ENCODE measurements at places on chromosomes 11 and 22.

GRCh38 chr22:22404598-22405284 is 103.8 kb downstream of the ZNF280B start:
- DNase-seq, result no peak

- DNase-seq, result no peak
Observed at GRCh38 chr11:44312876-44313275, 2.9 kb upstream of the ALX4 start.

GRCh38 chr11:68756171-68756766 is 4.9 kb upstream of the TESMIN start:
- no peak for DNase-seq

DNA sequence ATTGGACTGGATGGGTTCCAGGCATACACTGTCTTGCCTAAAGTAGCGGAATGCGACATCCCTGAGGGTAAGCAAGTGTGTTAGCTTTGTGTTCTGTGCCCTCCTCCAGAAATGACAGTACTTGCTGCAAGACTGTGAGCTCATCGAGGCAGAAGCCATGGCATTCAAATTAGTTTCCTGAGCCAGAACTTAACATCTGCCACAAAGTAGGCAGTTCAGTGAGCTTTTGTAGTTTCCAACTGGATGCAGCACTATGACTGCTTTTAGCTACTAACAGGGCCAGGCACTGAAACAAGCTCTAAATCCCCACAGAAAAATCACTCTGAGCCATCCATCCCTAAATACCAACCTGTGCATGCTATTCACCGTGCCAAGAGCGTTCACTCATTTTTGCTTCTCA is 1.2 kb upstream of the FAR1 start:
- DNase-seq, result no peak

DNA sequence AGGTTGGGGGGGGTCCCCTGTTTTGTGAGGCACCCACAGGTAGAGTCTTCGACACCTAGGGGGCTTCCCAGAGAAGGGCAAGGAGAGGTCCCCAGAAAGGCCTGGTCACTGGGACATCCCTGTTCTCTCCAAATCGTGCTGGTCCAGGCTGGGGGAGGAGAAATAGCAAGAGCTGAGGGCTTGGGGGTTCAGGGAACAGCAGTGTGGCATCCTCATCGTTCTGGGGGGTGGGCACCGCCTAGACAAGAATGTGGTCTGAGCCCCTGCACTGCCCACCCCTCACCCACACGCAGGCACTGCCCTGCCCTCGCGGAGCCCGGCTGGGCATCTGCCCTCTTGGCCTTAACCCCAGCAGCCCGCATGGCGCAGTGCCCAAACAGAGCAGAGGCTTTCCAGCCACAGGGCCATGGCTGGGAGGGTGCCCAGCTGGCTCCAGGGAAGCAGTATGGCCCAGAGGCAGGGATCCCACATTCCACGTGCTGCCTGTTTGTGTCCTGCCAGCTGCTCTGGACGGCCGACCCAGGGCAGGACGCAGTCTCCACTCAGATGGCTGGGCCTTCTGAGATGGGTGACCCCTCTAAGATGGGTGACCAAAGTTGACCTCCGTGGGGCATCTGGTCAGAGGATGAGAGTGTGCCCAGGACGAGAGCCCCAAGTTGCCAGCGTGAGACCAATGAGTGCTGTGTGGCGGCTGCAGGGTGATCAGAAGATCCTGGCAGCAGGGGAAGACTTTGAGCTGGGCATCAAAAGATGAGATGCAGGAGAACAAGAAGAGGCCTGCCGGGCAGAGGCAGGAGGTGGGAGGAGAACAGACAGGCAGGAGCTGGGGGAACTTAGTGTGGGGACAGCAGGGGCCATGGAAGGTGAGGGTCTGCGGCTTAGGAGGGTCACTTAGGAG is 14.4 kb downstream of the SCARF2 start:
- DNase-seq, result no peak

DNA sequence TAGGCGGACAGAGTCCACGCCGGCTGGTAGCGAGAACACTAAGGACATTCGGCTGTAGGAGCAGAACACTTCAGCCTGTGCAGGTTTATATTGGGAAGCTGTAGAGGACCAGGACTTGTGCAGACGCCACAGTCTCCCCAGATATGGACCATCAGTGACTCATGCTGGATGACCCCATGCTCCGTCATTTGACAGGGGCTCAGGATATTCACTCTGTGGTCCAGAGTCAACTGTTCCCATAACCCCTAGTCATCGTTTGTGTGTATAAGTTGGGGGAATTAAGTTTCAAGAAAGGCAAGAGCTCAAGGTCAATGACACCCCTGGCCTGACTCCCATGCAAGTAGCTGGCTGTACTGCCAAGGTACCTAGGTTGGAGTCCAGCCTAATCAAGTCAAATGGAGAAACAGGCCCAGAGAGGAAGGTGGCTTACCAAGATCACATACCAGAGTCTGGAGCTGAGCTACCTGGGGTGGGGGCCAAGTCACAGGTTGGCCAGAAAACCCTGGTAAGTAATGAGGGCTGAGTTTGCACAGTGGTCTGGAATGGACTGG is 17.2 kb downstream of the P2RY2 start:
- no peak for DNase-seq

DNA sequence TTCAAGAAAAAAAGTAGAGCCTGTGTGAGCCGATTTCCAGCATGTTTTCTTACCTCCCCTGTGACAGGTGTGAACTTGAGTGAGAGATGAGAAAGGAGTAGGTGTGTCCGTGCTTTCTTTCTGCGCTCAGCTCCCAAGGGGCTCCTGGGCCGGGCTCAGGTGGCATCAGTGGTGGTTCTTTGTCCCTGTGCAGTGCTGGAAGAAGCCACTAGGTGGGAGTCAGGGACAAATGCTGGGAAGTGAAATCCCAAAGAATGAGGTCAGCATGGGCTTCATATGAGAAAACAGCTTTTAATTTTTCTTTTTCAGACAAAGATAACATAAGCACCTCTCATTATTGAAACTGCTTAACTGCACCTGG is 57.8 kb downstream of the PPFIBP2 start:
- DNase-seq, result no peak

DNA sequence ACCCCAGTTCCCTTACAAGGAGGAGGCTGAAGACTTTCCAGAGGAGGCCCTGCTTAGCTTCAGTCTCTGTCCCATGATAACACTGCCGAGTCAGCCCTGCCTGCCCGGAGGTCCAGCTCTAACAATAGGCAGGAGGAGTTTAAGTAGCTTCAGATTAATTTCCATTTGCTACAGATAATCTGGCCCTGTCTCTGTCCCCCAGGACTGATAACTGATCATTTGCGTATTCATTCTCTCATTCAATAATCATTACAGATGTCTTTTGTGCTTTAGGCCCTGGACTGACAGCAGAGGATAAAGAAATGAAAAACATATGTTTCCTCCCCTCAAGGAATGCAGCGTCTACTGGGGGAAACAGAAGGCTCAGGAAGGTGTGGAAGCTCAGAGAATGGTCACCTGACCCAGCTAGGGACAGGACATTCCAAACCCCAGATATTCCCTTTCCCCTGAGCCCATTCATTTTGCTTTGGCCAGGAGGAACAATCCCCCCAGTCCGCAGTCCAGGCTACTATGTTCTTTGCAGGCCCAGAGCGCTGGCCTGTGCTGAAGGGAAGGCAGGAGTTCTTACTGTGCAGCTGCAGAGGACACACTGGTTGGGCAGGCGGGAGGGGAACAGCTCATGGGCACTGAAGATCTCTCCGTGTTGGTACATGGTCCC is 20.8 kb downstream of the CHRDL2 start:
- DNase-seq, result no peak

DNA sequence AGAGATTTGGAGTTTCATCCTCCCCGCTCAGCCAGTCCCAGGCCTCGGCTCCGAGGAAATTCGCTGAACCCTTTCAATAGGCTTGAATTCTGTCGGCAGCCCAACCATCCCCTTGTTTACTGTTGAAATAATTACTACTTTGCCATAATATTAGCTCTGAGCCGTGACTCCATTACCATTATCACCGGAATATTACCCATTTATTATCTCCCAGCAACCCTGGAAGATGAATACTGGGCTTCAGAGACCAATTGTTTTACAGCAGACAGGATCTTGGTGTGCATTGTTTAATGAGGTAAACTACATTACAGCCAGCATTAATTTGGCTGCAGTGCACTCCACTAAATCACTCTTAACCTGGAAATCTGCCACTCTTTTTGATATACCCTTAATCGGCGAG is 867.4 kb downstream of the NTM start:
- no peak for DNase-seq

DNA sequence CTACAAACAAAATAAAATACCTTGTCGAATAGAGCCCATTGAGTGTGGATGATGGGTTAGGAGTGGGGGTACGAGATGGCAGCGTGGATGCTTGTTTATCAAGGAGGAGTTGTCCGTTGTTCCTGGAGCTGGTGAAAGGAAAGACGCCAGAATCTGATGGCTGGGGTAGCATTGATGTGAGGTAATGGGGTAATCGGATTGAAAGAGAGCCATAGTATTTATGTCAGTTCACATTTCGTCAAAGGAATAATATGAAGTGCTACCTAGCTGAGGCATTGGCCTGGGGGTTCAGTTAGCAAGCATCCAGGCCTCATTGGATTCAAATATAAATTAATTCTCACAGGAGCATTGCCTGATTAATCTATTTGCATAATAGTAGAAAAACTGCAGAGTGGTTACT is 16.9 kb upstream of the DBX1 start:
- no peak for DNase-seq

Measured in DMS 273 treated with DMSO at 0.1 percent for 48 hours (cell line).